Occipital lobe (tissue), 3 donors: ENCODE measurements at places on chromosomes 7 and 10.

GRCh38 chr10:15563246-15563645 lies 156.5 kb downstream of the ITGA8 start:
- no peak for DNase-seq

GRCh38 chr7:138480527-138480926 lies 20.5 kb downstream of the TRIM24 start:
- no peak for DNase-seq

DNA sequence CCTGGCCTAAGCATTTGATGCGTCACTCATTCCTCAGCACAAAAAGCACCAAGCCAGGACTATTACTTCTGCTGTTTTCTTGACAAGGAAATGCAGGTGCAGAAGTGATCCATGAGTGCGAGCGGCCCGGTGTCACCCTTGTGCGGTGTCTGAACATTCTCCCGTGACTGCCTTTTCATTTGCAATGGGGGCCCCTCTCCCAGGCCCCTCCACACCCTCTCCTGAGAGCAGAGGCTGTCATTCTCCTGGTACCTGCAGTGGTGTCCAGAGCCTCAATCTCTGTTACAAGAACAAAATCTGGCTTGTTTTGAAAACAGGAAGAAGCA lies 213.1 kb downstream of the DIP2C start:
- no peak for DNase-seq

DNA sequence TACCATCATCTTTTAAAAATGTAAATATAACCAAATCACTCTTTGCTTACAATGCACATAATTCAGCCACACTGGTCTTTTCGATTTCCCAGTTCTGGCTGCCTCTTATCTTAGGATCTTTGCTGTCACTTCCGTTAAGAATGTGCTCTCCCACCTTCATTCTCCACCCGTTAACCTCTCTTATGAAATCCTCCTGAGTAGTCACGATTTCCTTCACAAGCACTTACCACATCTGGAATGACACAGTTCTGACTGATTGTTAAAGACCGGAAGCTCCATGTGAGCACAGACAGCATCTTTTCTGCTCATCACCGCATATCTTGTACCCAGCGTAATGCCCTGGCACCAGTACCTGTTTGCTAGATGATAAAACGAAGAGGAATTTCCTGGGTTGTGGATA lies 84.3 kb downstream of the CUL2 start:
- DNase-seq, result no peak

DNA sequence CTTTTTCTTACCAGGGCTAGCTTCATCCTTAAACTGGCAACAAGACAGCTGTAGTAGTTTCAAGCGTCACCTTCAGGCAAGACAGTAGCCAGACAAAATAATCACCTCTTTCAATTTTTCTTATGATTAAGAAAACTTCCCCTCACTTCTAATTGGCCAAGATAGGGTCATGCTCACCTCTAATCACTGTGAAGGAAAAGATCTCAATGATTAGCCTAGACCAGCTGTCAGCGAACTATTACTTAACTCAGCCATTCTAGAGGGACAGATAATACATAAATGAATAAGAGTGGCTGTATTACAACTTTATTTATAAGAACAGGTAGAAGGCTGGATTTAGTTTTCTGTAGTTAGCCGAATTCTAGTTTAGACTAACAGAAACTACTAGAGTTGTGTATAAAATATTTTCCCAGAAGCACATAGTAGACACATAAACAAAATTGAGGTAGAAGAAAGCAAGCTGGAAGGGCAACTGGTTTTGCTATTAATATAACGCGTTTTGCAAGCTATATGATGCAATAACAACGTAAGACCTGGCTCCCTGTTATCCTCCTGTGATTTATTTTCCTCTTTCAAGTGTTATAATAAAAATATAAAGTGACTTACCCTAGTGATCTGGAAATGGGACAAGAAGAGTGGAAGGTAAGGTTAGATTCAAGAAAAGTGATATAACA lies 64.3 kb downstream of the ELAPOR2 start:
- no peak for DNase-seq

DNA sequence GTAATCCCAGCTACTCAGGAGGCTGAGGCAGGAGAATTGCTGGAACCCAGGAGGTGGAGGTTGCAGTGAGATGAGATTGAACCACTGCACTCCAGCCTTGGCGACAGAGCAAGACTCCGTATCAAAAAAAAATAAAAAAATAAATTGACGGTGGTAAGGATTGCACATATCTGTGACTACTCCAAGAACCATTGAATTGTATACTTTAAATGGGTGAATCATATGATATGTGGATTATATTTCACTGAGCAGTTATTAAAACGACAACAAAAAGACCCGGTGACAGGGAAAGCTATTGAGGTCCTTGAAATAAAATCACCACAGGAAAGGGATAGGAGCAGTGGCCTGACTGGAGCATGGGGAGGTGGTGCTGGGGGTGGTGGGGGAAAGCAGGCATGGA lies 31.2 kb upstream of the COMTD1 start:
- DNase-seq, result no peak

DNA sequence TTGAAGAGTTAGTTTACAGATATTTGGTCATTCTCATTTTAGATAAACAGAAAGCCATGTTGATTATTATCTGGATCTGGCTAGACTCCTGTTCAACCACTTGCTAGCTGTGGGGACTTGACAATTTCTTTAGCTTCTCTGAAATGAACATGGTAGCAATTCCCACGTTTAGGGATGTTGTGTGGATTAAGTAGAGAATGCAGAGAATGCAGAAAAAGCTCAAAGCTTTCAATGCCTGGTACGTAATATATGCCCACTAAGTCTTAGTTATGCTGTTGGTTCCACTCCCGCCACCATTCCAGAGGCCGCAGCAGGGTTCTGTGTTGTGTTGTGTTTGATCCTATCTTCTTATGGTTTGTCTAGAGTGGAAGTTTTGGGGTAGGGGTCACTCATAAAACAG lies 39.2 kb upstream of the RPA3 start:
- no peak for DNase-seq
